Stimulated activated naive CD4-positive, alpha-beta T cell treated with Interleukin-2 at 50 U/mL for 16 hours (primary cell): ENCODE measurements at places on chromosomes 3 and 15.

- no peak for DNase-seq
Measured at GRCh38 chr15:32130823-32131222, 100.5 kb downstream of the CHRNA7 start.

DNA sequence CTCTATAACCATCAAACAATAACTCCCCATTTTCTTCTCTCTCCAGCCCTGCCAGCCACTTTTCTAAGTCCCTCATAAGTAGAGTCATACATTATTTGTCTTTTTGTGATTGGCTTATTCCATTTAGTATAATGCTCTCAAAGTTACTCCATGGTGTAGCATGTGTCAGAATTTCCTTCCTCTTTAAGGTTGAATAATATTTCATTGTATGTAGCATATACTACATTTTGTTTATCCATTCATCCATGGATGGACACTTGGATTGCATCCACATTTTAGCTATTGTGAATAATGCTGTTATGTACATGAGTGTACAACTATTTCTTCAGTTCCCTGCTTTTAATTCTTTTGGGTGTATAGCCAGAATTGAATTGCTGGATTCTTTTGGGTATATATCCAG is 138.4 kb downstream of the ATG7 start:
- no peak for DNase-seq

DNA sequence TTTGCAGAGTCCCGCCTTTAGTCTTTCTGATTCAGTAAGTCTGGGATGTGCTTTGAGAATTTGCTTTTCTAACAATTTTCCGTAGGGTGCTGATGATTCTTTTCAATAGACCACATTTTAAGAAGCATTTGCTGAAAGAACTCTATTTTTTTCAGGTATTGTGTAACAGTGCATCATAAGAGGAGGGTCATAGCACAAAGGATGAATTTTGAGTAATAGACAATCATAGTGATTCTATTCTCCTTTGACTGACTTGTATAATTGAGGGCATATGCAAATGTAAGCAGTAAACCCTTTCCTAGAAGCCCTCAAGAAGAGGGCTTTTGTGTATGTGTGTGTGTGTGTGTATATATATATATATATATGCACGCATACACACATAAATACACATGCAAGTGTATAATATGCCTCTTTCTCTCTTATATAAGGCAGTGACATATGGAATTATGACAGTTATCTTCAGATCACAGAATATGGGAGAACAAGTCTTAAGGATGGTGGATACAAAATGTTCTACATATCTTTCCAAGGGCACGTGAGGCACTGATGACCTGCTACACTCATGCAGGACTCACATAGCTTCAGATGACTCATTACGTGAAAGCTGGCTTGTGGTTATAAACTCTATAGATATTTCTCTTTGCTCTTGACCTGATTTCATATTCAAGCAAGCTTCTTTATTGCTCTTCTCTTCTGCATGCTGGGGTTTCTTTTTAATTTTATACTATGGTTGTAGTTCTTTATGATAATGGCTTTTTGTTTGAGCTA is 6.5 kb upstream of the PLSCR1 start:
- DNase-seq: no peak

DNA sequence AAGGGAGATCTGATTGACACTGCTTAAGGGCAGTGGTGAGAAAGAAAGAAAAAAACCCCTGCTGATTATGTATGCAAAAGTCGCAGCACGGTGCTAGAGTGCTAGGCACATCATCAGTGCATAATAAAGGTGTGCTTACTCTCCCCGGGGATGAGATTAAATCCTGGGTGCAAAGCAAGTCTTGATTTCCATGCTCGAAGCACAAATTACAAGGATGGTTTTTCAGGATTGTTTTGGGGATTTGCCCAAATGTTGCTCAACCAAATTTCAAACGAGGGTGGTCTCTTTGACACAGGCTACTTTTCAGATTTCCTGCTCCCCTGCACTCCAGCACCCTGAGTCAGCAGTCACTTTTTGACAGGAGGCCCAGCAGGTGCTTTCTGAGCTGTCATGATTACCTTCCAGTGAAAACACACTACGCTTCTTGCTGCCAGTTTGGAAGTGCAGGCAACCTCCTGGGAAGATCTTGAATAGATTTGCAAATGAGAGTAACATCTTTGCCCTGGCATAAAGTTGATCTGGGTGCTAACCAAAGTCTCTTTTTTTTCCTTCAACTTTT is 167.5 kb upstream of the TRIM42 start:
- no peak for DNase-seq

- DNase-seq: no peak
Measured at GRCh38 chr15:78272316-78272715, 8.0 kb downstream of the DNAJA4 start.

DNA sequence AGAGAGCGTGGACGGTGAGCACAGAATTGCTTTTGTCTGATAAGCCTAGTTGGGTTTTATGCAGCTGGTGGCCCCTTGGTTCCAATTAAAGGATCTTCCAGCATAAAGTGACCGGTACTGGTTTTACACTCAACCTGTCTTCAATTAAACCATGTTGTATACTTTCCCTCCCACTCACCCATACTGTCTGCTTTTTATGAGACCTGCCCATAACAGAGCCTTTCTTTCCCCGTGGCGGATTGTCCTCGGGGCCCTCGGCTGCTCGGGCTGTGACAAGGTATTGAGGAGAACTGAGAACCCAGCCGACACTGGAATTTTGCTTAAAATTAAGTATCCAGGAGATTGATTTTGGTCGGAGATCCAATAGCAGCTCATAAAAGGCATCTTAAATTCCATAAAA is 98.4 kb downstream of the TMEM266 start:
- DNase-seq: no peak

- no peak for DNase-seq
Measured at GRCh38 chr15:70827721-70828120, 26.2 kb downstream of the LARP6 start.

DNA sequence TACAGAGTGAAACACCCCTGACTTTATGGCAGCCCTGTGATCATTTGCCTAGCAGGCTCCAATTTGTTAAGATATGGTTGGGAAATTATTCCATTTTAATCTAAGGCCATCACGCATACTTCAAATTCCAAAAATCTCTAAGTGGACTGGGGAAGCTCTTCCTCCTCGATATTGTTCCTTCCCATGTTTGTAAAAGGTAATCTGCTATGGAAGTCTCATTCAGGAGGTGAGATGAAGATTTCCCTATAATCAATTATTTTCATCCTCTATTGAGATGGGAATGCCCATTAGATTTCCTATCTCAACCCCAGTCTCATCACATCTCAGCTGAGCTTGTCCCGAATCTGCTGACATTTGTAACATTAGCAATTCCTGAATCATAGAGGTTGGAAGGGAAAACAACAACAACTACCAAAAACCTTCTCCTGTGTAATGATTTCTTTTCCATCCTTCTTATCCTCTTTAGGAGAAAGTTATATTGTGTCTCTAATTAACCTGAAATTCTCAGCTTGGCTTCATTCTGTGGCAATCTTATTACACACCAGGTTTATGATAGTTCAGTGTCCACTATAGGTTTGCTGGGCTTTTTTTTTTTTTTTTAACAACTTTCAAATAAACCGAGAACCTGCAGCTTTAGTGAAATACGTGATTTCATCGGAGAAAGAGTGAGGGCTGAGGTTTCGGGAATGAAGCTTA is 2.2 kb upstream of the NR2F2 start:
- DNase-seq: no peak

- DNase-seq: no peak
Measured at GRCh38 chr15:82133251-82133650, 87.4 kb upstream of the MEX3B start.

GRCh38 chr3:11136830-11137626 is 17.3 kb upstream of the HRH1 start:
- DNase-seq: no peak

GRCh38 chr3:183822631-183823030 is 2.7 kb downstream of the MAP6D1 start:
- no peak for DNase-seq

DNA sequence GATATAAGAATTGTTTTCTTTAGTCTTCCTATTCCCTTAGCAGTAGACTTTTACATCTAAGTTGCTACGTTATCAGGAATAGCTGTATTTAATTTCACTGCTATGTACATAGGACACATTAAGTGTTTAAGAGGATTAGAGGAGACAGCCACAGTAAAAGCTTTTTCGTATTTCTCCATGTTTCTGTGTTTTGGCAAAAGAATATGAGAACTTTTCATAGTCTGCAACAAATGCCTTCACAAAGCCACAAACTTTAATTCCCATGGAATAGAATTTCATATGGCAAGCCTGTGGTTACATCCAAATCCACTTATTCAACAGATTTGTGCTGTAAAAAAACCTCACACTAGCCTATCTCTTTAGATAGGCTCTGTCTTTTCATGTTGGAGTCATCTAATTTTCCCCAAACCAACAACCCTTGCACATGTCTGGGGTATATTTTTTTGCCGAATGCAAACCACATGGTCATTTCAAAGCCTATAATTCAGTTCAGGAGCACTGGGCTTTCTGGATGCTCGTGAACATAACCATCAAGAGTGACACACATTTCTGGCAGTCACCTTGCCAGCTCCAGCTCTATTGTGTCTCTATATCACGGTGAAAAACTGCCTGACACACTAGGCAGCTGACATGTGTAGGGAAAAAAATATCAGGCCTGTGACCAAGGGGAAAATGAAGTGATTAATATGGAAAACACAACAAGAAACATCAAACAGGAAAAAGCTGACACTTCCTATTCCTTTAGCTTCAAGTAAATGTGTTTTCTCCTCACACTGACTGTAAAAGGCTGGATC is 19.2 kb downstream of the PLD1 start:
- DNase-seq: no peak

DNA sequence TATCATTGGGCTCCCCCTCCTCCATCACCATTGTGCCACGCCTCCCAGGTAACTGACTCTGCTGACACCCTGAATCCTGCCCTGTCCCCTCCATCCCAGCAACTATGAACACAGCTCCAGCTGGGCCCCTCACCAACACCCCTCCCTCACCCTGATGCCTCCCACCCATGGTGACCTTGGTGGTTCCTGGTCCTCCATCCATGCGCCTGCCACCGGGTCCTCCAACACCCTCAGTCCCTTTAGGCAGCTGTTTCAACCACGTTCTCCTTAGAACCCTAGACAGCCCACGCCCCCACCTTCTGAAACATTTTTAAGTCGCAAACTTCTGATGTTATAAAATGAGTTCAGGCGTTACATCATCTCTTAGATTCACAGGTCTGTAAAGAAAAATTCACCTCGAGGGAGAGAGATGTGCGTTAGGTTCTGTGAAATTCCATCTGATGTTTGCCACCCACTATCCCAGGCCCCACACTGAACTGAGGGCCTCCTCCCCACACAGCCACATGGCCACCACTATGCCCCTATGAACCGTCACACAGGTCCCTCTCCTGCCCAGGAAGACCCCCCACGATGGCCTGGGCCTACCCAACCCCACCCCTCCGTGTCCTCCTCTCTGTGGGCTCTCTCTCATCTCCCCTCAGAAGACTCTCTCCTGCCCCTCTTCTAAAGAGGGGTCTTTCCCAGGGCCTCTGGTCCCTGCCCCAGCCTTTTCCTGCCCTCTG is 29.8 kb downstream of the PCSK6 start:
- no peak for DNase-seq

DNA sequence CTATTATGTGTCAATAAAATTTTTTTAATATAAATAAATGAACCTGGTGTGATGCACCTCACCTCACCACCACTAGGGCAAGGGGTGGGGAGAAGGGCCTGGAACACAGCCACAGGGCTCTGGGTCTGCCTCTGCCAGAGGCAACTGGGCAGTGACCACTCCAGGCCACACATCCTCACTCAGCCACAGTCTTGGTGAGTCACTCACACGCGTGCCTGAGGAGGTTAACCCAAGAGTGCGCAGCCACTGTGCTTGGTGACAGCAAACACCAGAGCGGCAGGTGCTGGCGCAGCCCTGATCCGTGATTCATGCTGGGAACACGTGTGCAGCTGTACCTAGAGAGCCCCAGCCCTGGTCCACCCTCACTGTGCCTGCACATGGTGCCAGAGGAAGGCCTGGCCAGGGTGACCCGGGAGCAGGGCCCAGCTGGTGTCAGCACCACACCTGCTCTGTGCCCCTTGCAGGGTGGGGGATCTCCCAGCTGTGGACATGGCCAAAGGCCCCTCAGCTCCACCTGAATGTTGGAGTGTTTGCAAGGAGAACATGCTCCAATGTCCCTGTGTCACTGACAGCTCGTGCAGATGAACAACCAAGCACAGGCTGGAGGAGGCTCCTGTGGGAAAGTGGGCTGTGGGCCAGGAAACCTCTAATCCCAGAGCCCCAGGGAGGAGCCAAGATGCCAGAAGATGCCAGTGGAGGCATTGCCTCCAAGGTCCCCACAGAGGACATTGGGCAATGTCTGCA is 2.1 kb downstream of the SLC41A3 start:
- no peak for DNase-seq

DNA sequence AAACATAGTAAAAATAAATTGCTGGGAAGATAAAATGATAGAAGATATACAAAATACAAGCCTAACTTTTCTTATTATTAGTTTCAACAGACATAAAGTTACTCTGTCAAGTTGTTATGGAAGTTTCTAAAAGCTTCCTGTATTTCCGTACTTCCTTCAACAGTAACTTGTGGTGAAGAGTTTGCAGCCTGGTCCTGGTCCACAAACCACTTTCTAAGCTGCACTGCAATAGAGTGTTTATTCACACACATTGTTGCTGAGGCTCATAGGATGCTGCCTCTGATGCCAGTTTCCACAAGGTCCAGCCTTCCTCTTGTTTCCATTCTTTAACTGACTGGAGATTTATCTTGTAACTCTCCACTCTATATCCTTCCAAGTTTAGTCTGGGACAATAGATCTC is 39.4 kb upstream of the KY start:
- no peak for DNase-seq

- DNase-seq: no peak
Measured at GRCh38 chr3:41276191-41276590, 76.9 kb downstream of the CTNNB1 start.

GRCh38 chr15:78641102-78641748 is at the start of gene CHRNB4:
CHRNB4 (minus strand) TSS chr15:78641210; CDS start chr15:78641133, 77 bp downstream.
- no peak for DNase-seq

- DNase-seq: no peak
Measured at GRCh38 chr3:175193815-175194518, 334.8 kb downstream of the NAALADL2 start.

GRCh38 chr3:45838466-45838865 is 3.5 kb downstream of the LZTFL1 start:
- DNase-seq: no peak

- DNase-seq: no peak
Measured at GRCh38 chr3:51750878-51751277, 28.2 kb downstream of the IQCF6 start.

DNA sequence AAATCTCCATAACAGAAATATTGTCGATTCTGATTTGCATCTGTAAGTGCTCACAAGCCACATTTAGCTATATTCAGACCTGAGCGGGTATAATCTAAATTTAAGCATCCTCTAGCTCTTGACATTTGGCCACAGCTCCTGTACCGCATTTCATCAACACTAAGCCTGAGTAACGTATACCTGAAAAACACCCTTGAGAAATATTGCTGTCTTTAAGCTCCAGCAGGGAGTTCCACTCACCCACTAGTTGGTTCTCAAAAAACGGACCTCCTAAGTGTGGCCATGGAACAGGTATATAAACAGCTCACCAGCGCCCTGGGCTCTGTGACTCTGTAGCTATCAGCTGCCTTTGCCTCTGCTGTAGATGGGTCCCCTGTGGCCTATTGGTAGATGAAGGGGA is 80.7 kb downstream of the ABI3BP start:
- no peak for DNase-seq

- no peak for DNase-seq
Measured at GRCh38 chr3:96548073-96548472, 266.3 kb upstream of the EPHA6 start.
